ENCODE measurements at places on chromosomes 3 and 15. TPM values are rescaled to one million over a fixed set of nuclear protein-coding genes. Genes with fewer than 3 reads are reported as not detected.

DNA sequence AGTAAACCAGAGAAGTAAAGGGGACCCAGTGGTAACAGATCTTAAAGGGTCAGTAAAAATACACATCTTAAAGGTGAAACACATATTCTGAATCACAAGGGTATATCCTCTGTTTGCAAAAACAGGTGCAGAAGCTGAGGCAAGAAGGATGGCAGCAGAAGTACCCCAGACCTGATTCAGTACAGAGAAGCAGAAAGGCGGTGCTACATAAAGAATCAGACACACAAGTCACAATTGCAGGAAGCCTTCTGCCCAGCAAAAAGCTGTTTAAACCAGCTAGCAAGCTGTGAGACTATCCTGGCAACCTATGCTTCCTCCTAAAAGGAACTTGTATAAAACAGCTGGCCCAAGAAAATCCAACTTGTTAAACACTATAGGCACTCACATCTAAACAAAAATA, 49.4 kb downstream of the ZNF280D start:
- H3K4me3 ChIP-seq, result no peak overlapping the region
- H3K4me1 ChIP-seq, result no peaks in the 10 kb centered on the region
- no peaks in the 10 kb centered on the region for H3K27me3 ChIP-seq

DNA sequence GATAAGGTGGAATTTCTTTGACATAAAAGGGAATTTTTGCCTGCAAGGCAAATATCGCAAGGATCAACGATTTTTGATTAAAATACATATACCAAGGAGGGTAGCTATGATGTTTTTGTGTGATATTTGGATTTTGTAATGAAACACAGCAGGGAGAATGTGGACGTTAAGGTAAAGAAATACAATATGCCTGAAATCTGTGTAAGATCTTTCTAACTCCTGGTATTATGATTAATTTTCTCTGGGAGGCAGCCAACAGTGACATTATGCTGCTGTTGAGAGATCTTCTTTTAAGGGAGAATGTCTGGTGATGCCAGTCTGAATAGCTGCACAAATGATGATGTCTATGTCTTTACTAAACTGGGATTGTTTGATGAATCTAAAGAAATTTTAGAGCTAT, 972.2 kb downstream of the SQOR start:
- H3K27ac ChIP-seq, result no peak overlapping the region
- H3K4me3 ChIP-seq, result no peak overlapping the region
- H3K36me3 ChIP-seq, result no peaks in the 10 kb centered on the region
- DNase-seq, result no peak

- no peak overlapping the region for H3K4me3 ChIP-seq
- no peaks in the 10 kb centered on the region for H3K27me3 ChIP-seq
- no peak for DNase-seq
- peaks cover 38% of the 10 kb centered on the region for H3K4me1 ChIP-seq
Observed at GRCh38 chr3:148796799-148797198, 30.8 kb upstream of the CPB1 start.

The RFT1 gene
- 15.3 TPM for total RNA-seq

The LARP6 gene
- total RNA-seq, result 22.4 TPM

DNA sequence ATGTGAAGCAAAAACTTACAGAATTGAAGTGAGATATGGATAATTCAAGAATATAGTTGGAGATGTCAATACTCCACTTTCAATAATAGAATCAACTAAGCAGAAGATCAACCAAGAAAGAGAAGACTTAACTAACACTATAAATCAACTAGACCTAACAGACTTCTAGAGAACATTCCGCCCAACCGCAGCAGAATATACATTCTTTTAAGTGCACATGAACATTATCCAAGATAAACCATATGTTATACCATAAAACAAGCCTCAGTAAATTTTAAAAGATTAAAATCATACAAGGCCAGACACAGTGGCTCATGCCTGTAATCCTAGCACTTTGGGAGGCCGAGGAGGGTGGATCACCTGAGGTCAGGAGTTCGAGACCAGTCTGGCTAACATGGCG, 5.5 kb upstream of the TEX55 start:
- no peaks in the 10 kb centered on the region for H3K27me3 ChIP-seq
- H3K36me3 ChIP-seq, result no peaks in the 10 kb centered on the region
- H3K27ac ChIP-seq, result no peak overlapping the region
- H3K4me3 ChIP-seq, result no peak overlapping the region
- no peak for DNase-seq

GRCh38 chr3:73448041-73448440, 176.7 kb downstream of the PDZRN3 start:
- H3K4me3 ChIP-seq, result no peak overlapping the region
- no peak for DNase-seq
- no peak overlapping the region for H3K27ac ChIP-seq
- H3K36me3 ChIP-seq, result no peaks in the 10 kb centered on the region
- H3K27me3 ChIP-seq, result no peaks in the 10 kb centered on the region

DNA sequence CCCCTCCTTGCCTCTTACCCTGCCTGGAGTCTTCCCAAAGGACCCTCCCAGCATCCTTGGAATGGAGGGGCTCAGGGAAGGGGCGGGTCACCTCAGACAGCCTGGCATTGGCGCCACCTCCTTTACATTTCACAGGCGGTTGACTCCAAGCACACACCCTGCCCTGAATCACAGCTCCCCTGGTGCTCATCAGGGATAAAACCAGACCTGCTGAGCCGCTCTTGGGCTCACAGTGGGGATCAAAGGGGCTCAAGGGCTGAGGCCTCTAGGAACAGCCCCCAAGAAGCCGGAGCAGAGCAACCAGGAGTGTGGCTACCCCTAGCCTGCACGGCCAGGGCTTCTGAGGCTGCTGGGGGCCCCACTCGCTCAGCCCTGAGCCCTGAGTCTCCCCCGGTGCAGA, 16.6 kb downstream of the LINGO1 start:
- H3K4me1 ChIP-seq, result peaks cover 14% of the 10 kb centered on the region
- H3K27ac ChIP-seq, result no peak overlapping the region
- no peaks in the 10 kb centered on the region for H3K36me3 ChIP-seq
- H3K27me3 ChIP-seq, result no peaks in the 10 kb centered on the region
- H3K4me3 ChIP-seq, result no peak overlapping the region

The MUC20 gene
- not detected for total RNA-seq

DNA sequence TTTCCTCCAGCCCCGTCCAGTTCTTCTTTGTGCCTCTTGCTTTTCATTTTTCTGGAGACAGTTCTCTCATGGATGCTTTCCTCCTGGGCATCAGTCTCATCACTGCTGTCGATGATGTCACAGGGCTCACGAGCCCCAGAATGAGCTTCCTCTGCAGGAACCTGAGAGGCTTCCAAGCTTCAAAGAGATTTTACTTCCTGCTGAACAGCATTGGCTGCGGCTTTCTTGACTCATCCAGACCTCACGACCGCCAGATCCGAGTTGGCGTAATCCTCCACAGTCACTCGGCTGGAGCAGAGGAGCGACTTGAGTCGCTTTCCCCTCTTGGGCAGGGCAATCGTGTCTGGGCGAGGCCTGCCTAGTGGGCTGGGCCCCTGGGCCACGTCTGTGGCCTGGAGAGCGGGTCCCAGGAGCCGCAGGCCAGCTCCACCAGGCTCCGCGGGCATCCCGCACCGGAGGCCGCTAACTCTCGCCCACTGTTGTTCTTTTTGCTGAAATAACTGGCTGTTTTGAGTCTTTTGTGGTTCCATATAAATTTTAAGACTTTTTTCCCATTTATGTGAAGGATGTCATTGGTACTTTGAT, 20.8 kb upstream of the FAN1 start:
- H3K4me3 ChIP-seq, result no peak overlapping the region
- H3K36me3 ChIP-seq, result no peaks in the 10 kb centered on the region
- no peak for DNase-seq
- H3K27me3 ChIP-seq, result no peaks in the 10 kb centered on the region

- peaks cover 12% of the 10 kb centered on the region for H3K4me1 ChIP-seq
- peak; percentile 91 for DNase-seq
- H3K36me3 ChIP-seq, result no peaks in the 10 kb centered on the region
- peak overlapping the region; percentile 72 for H3K4me3 ChIP-seq
Observed at GRCh38 chr3:197456261-197457091, 99.3 kb downstream of the BDH1 start.

Data from GM23338 (cell line).